ENCODE measurements at places on chromosomes 3 and 15. TPM values are rescaled to one million over a fixed set of nuclear protein-coding genes. Genes with fewer than 3 reads are reported as not detected.

Gene USP4
- 15.2 TPM for total RNA-seq

Gene TMIE
- not detected for total RNA-seq

Gene HRG
- total RNA-seq, result not detected

Gene ILDR1
- not detected for total RNA-seq

Gene SLC28A1
- not detected for total RNA-seq

Gene KCNH8
- not detected for total RNA-seq

Gene CPLX3
- total RNA-seq, result 0.48 TPM

Gene GOLGA8N
- 4.6 TPM for total RNA-seq

Gene CACNA2D3
- total RNA-seq, result not detected

Gene SLC6A11
- not detected for total RNA-seq

Gene DUT
- 106 TPM for total RNA-seq

Gene EOMES
- total RNA-seq, result not detected

Gene RFTN1
- total RNA-seq, result 106 TPM

Gene IL20RB
- total RNA-seq, result 1.8 TPM

Gene MESP2
- total RNA-seq, result 2.0 TPM

Gene CPB1
- not detected for total RNA-seq

Gene FGF7
- total RNA-seq, result 162 TPM

Gene COL7A1
- 104 TPM for total RNA-seq

Gene GOLIM4
- total RNA-seq, result 29.1 TPM

Gene CACNA1D
- 0.26 TPM for total RNA-seq

Gene WDR93
- total RNA-seq, result under 0.01 TPM

Gene SH2D7
- total RNA-seq, result not detected

Gene FSIP1
- 0.16 TPM for total RNA-seq
